ENCODE measurements at places on chromosomes 2 and 18. TPM values are rescaled to one million over a fixed set of nuclear protein-coding genes. Genes with fewer than 3 reads are reported as not detected.

SETBP1 gene
- polyA plus RNA-seq: 19.1 TPM

SATB2 gene
- 2.4 TPM for polyA plus RNA-seq

- no peak for DNase-seq
These were observed 87.5 kb downstream of the BOD1L2 start for GRCh38 chr18:57234346-57234745.

DNA sequence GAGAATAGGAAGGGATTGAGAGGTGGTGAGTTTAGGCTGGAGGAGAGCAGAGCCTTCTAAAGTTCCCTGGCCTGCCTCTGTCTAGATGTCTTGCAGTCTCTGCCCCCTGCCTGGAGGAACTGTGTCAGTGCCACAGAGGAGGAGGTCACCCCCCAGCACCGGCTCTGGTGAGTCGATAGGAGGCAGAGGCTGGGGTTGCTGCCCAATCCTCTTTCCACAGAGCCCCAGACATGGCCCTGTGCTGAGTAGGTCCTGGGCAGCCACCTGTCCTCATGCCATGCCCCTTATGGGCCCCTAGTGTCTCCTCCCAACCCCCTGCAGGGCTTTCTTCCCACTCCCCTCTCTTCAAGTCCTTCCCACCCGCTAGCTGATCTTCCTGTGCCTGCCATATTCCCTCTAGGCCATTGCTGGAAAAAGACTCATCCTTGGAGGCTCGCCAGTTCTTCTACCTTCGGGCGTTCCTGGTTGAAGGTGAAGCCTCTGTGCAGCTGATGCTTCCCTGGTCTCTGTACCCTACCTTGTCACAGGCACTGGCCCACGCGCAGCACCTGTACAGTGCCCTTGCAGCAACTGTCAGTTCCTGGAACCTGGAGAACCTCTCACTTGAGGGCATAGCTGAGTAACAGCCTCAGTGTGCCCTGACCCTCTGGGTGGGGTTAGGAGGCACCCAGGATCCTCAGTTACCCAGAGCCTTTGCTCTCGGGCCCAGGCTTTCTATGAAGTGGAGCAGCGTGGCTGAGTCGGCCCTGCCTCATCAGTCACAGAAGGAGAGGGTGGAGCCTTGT, 13.2 kb upstream of the SLC4A3 start:
- DNase-seq: no peak
